Endothelial cell (in vitro differentiated cells): ENCODE measurements at places on chromosomes 2 and 18. TPM values are rescaled to one million over a fixed set of nuclear protein-coding genes. Genes with fewer than 3 reads are reported as not detected.

- H3K27ac ChIP-seq = no peak overlapping the region
- H3K4me3 ChIP-seq = no peak overlapping the region
- H3K27me3 ChIP-seq = no peaks in the 10 kb centered on the region
- no peak for DNase-seq
- no peaks in the 10 kb centered on the region for H3K36me3 ChIP-seq
These were observed 101.6 kb upstream of the HNMT start for GRCh38 chr2:137862651-137863050.

DNA sequence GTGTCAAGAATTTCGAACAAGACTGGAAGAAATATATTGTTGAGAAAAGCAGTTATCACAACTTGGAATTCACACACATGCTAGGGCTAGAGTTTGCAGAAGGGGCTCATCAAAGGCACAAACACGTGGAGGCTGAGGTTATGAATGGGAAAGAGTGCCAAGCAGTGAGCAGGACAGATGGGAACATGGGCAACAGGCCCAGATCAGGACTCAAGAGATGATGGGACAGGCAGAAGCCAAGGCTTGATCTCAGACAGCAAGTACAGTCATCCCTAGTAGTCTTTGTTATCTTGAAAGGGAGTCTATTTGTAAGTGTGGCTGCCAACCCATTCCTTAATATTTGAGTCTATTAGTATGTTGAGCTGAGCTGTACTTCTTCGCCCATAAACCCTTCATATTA, 22.2 kb upstream of the EPC2 start:
- no peak overlapping the region for H3K4me3 ChIP-seq
- H3K27ac ChIP-seq = no peak overlapping the region
- H3K27me3 ChIP-seq = no peaks in the 10 kb centered on the region
- no peaks in the 10 kb centered on the region for H3K36me3 ChIP-seq
- no peak for DNase-seq
- H3K4me1 ChIP-seq = no peaks in the 10 kb centered on the region

- DNase-seq = no peak
- peaks cover 4% of the 10 kb centered on the region for H3K27me3 ChIP-seq
- H3K4me1 ChIP-seq = no peaks in the 10 kb centered on the region
- no peak overlapping the region for H3K27ac ChIP-seq
- H3K4me3 ChIP-seq = no peak overlapping the region
These were observed 18.9 kb downstream of the SP5 start for GRCh38 chr2:170733798-170734600.

- H3K36me3 ChIP-seq = no peaks in the 10 kb centered on the region
- H3K27ac ChIP-seq = no peak overlapping the region
- no peak for DNase-seq
- H3K4me3 ChIP-seq = no peak overlapping the region
These were observed 69.9 kb downstream of the ODC1 start for GRCh38 chr2:10378189-10378588.

DNA sequence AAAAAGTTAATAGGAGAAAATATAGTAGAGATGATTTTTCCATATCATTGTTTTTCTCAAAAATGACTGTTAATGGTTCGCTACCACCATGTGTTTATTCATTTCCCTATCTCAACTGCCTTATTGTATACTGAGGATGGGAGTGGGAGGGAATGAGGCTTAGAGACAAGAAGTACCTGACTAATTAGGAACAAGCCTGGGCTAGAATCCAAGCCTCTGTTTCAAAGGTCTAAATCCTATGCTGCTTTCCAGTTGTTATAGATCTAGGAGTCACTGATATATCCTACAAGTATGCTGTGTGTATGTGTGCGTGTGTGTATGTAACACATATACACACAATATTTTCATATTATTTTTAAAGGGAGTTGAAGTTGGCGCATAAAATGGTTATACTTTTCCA, 465.9 kb downstream of the EPHA4 start:
- H3K36me3 ChIP-seq = no peaks in the 10 kb centered on the region
- DNase-seq = no peak

DNA sequence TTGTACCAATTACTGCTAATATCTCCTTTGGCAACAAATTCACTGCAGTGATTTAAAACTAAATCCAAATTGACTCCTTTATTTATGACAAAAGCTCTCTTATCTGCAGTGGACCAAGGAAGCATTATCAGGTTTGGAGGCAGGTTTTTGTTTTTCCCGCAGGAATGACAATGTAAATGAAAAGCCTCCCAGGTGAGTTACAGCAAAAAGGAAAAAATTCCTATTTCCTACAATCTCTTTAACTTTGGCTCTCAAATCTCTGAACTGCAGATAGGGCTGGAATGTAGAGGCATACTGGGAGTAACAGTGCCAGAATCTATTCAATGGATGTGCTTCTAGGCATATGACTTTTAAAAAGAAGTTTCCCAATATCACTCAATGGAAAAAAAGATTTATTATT, 28.9 kb upstream of the LRP2 start:
- no peak for DNase-seq
- no peaks in the 10 kb centered on the region for H3K36me3 ChIP-seq
- H3K27me3 ChIP-seq = no peaks in the 10 kb centered on the region

- H3K27ac ChIP-seq = no peak overlapping the region
- DNase-seq = no peak
- peaks cover 17% of the 10 kb centered on the region for H3K36me3 ChIP-seq
- no peak overlapping the region for H3K4me3 ChIP-seq
These were observed 88.7 kb upstream of the WDSUB1 start for GRCh38 chr2:159375241-159375640.

DNA sequence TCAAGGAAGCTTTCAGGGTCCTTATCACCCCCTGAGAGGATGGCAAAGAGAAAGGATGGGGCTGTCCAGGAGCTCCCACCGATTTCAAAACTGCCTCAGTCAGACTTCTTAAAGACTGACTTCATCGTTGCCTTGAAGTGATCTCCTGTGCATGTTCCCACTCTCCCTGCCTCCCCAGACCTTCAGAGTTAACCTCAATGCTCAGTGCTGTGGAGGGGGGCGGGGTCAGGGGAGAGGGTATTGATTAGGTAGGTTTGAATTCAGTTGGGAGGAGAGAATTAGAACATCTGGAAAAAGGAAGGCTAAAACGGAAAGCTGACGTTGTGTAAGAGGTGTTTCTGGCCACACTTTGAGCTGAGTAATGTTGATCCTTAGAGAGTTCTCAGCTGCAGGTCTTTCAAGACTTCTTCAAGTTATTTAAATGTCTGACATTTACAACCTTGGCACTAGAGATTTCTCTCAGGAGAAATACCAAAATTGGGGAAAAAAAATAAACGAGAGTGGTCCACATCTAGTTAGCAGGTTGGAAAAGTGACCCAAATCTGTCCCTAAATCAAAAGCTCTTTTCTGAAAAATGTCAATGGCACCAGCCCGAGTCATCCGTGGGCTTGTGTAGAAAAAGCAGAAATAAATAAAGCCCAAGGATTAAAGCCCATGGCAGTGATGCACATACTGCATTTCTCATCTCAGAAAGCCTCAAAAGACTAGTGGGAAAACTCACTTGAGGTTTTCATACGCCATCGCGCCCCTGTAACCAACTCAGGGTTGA, 134.7 kb upstream of the EPAS1 start:
- peak overlapping the region; percentile 57 for H3K4me3 ChIP-seq
- no peak overlapping the region for H3K27ac ChIP-seq
- H3K4me1 ChIP-seq = peaks cover 22% of the 10 kb centered on the region

GRCh38 chr2:202883987-202884675, 12.6 kb upstream of the ICA1L start:
- H3K36me3 ChIP-seq = no peaks in the 10 kb centered on the region
- H3K27ac ChIP-seq = no peak overlapping the region

- H3K4me1 ChIP-seq = peaks cover 5% of the 10 kb centered on the region
- H3K4me3 ChIP-seq = no peak overlapping the region
- no peak for DNase-seq
- H3K27ac ChIP-seq = no peak overlapping the region
- peaks cover 1% of the 10 kb centered on the region for H3K27me3 ChIP-seq
- peaks cover 25% of the 10 kb centered on the region for H3K36me3 ChIP-seq
These were observed 18.1 kb downstream of the ABHD3 start for GRCh38 chr18:21686282-21687105.

GRCh38 chr2:174614261-174614660, 16.7 kb upstream of the WIPF1 start:
- peaks cover 13% of the 10 kb centered on the region for H3K36me3 ChIP-seq
- peaks cover 7% of the 10 kb centered on the region for H3K27me3 ChIP-seq
- peaks cover 27% of the 10 kb centered on the region for H3K4me1 ChIP-seq
- no peak for DNase-seq
- no peak overlapping the region for H3K4me3 ChIP-seq

- no peaks in the 10 kb centered on the region for H3K27me3 ChIP-seq
- H3K4me1 ChIP-seq = no peaks in the 10 kb centered on the region
- no peak overlapping the region for H3K27ac ChIP-seq
- no peak overlapping the region for H3K4me3 ChIP-seq
- no peaks in the 10 kb centered on the region for H3K36me3 ChIP-seq
These were observed 23.4 kb upstream of the UGP2 start for GRCh38 chr2:63818271-63818670.

DNA sequence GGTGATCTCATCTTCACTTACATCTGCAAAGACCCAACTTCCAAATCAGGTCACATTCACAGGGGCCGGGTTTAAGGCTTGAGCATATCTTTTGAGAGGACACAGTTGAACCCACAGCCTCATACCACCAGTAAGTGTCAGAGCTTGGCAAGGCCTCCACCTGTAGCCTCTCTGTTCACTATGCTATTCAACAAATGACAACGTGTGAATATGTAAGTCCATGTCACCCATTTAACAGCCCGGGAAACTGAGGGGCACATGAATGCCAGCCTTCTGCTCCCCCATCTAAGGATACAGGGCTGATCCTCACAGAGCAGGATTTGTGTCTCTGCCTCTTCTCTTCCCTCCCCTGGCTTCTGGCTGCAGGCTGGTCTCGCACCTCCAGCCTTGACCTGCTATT, 3.5 kb upstream of the KCNF1 start:
- H3K36me3 ChIP-seq = peaks cover 10% of the 10 kb centered on the region
- H3K27ac ChIP-seq = no peak overlapping the region
- H3K4me1 ChIP-seq = peaks cover 19% of the 10 kb centered on the region

DNA sequence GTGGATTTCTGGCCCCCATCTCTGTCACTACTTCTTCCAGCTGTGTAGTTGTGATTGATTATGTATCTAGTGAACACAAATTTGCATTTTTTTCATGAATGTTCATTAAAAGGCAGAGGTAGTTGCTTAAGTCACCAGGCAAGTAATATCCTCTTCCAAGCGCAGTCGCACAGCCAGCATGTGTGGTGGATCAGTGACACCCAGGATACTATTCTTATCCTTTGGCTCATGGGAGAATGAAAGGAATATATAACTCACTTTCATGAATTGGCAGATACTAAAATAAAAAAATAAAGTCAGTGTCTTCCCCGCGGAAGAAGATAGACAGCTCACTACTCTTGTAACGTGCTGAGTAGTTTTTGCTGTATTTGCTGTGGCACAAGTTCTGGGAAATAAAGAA, 387.8 kb downstream of the CDH7 start:
- H3K36me3 ChIP-seq = no peaks in the 10 kb centered on the region
- no peak overlapping the region for H3K27ac ChIP-seq
- H3K4me1 ChIP-seq = peaks cover 5% of the 10 kb centered on the region
- no peak overlapping the region for H3K4me3 ChIP-seq

Gene SPEG
- 6.1 TPM for total RNA-seq

Gene TCF23
- total RNA-seq = not detected

Gene ALLC
- 0.26 TPM for total RNA-seq
